ENCODE measurements at places on chromosomes 12 and 14.

- DNase-seq = no peak
- H3K4me3 ChIP-seq = no peak overlapping the region
Observed at GRCh38 chr14:91890291-91890749, 23.0 kb upstream of the TC2N start.

DNA sequence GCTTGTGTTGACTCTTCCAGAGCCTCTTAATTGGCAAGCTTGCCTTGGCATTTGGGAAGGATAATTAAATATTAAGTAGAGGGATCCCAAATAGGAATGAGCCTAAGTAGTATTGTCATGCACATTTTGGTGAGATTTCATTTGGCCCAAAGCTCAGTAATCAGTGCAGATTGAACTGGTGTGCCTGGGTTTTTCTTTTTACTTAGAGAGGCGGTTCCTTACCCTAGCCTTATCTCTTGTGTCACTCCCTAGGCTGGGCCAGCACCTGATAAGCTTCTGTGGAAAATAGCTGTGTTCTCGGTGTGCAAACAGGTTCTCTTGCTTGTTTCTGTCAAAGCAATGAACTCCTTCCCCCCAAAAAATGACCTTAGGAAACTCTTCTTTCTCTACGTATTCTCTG, 9.3 kb upstream of the B4GALNT3 start:
- no peaks in the 10 kb centered on the region for H3K4me1 ChIP-seq
- no peak for DNase-seq
- no peak overlapping the region for H3K4me3 ChIP-seq
- no peaks in the 10 kb centered on the region for H3K36me3 ChIP-seq
- H3K27ac ChIP-seq = no peak overlapping the region

GRCh38 chr12:3357950-3358525, 133.0 kb upstream of the PRMT8 start:
- no peaks in the 10 kb centered on the region for H3K4me1 ChIP-seq
- no peaks in the 10 kb centered on the region for H3K36me3 ChIP-seq
- no peak overlapping the region for H3K27ac ChIP-seq

- no peak for DNase-seq
- H3K27ac ChIP-seq = no peak overlapping the region
- H3K4me1 ChIP-seq = no peaks in the 10 kb centered on the region
- H3K4me3 ChIP-seq = no peak overlapping the region
Observed at GRCh38 chr14:53113989-53114388, 39.1 kb downstream of the DDHD1 start.

- peak overlapping the region; percentile 20 for H3K4me3 ChIP-seq
- no peak overlapping the region for H3K27ac ChIP-seq
- H3K36me3 ChIP-seq = no peaks in the 10 kb centered on the region
- DNase-seq = peak; percentile 97
- H3K27me3 ChIP-seq = no peaks in the 10 kb centered on the region
Observed at GRCh38 chr12:88493636-88494035, 86.6 kb downstream of the KITLG start.

All from fibroblast of lung (primary cell).